Naive thymus-derived CD8-positive, alpha-beta T cell (primary cell): ENCODE measurements at places on chromosomes 4 and X. TPM values are rescaled to one million over a fixed set of nuclear protein-coding genes. Genes with fewer than 3 reads are reported as not detected.
A peak's percentile ranks its signal among the peaks of the same experiment; 100 is the strongest.

- H3K4me3 ChIP-seq, result no peak overlapping the region
- H3K27me3 ChIP-seq, result peaks cover 1% of the 10 kb centered on the region
- H3K27ac ChIP-seq, result no peak overlapping the region
- H3K4me1 ChIP-seq, result no peaks in the 10 kb centered on the region
- no peak for DNase-seq
Measured at GRCh38 chrX:108203540-108203939, 112.0 kb downstream of the ATG4A start.

- H3K4me1 ChIP-seq, result peaks cover 2% of the 10 kb centered on the region
- no peaks in the 10 kb centered on the region for H3K36me3 ChIP-seq
- peaks cover 1% of the 10 kb centered on the region for H3K27me3 ChIP-seq
- no peak for DNase-seq
Measured at GRCh38 chr4:20987191-20987590, 286.9 kb downstream of the PACRGL start.

DNA sequence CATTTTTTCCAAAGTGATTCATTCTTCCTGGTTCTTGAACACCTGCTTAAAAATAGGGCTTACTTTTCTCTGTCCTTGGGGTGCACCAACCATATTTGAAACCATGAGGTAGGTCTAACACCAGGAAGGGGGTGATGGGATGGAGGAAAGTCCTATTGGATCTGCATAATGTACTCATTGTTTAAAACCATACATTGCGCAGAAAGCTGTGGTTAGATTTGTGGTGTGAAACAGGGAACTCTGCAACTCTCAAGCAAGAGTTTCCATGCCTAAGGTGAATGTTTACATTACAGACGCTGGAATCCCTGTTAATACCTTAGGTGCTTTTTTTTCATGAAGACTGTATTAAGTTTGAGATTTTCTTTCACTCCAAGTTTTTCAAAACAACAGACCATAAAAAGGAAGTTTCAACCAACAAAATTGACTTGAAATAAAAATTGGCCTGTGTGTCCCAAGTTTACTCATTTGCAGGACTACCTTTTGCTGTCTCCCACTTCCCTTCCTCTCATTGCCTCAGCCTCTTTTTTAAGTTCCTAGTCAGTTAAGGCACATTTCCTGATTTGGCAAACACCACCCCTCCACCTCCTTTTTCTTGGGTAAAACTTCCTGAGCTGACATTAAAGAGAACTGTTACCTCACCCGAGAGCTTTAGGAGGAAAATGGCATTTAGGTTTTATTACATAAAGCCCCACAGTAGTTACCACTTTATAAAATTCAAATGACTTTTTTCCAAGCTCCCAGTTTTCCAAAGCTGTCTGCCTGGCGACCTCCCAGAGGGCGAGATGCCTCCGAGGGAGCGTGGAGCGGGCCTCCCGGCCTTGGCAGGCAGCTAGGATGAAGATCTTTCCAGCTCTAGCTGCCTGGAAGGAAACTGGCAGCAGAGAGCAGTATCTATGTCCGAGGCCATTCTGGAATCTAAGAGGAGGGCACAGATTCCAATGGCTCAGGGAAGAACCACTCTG is 47.9 kb upstream of the RBPJ start:
- H3K4me3 ChIP-seq, result no peak overlapping the region
- H3K4me1 ChIP-seq, result peaks cover 4% of the 10 kb centered on the region
- H3K27ac ChIP-seq, result no peak overlapping the region
- peaks cover 13% of the 10 kb centered on the region for H3K27me3 ChIP-seq
- DNase-seq, result no peak

- DNase-seq, result peak; percentile 20
- H3K4me3 ChIP-seq, result peak overlapping the region; percentile 81
- H3K27me3 ChIP-seq, result no peaks in the 10 kb centered on the region
- H3K4me1 ChIP-seq, result peaks cover 40% of the 10 kb centered on the region
- H3K36me3 ChIP-seq, result no peaks in the 10 kb centered on the region
Measured at GRCh38 chrX:20320461-20321159, 53.9 kb upstream of the RPS6KA3 start.

DNA sequence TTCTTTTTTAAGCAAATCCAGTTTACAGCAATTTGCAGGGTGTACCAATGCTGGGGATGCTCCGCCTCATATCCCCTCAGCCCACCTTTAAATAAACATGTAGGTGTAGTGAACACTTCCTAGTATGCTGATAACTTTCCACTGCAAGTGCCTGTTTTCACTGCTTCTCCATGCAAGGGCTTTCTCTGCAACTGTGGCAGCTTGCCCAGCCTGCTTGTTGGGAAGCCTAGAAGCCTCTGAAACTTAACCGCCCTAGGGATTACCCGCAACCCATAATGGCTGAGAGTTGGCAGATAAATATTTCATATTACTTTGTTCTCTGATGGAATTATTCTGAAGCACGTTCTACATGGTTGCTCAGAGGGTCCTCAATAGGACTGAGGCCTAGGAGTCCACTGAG is 253.7 kb upstream of the DDX53 start:
- no peaks in the 10 kb centered on the region for H3K36me3 ChIP-seq
- H3K27me3 ChIP-seq, result no peaks in the 10 kb centered on the region
- no peak overlapping the region for H3K4me3 ChIP-seq
- H3K4me1 ChIP-seq, result no peaks in the 10 kb centered on the region
- no peak overlapping the region for H3K27ac ChIP-seq

- no peaks in the 10 kb centered on the region for H3K36me3 ChIP-seq
- peaks cover 27% of the 10 kb centered on the region for H3K27me3 ChIP-seq
- H3K27ac ChIP-seq, result no peak overlapping the region
- peaks cover 11% of the 10 kb centered on the region for H3K4me1 ChIP-seq
- H3K4me3 ChIP-seq, result no peak overlapping the region
Measured at GRCh38 chr4:71189471-71189870, 149.3 kb upstream of the SLC4A4 start.

The GPR143 gene
- not detected for total RNA-seq

The SSX4 gene
- total RNA-seq, result not detected

The CXCL13 gene
- total RNA-seq, result not detected
